Activated T-helper 1 cell treated with anti-CD3 and anti-CD28 coated beads, Interleukin-12 subunit alpha, Interleukin-12 subunit beta, Interleukin-2, Interleukin-4 antibody, amounts not matched to agents 30 ng/mL and 10 ng/mL and 1 ng/mL, durations not matched to agents 14 hours and 24 hours and 36 hours (primary cell): ENCODE measurements at places on chromosomes 2 and 18.

DNA sequence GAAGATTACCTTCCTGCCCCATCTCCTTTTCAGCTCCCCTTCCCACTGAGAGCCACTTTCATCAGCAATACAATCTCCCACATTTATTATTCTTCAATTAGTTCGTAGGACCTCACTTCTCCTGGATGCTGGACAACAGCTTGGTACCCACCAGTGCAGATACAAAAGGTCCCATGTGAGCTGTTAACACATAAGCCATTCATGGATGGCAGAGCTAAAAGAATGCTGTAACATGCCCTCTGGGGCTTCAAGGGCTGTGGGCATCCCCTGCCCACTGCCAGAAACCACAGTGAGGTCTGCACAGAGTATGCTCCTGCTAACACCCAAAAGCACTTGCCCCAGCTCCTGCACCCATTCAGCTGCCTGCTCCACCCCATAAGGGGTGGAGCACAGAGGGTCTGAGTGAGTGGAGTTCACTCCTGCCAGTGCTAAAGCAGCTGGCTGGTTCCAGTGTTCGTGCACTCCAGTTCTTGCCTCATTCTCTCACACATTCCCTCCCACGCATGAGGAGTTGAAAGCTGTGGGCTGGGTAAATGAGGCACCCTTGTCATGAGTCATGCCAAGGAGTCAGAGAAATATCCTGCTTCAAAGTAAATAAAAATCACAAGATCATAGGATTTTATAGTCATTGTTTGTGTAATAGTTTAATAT lies 305.9 kb upstream of the TMEFF2 start:
- DNase-seq, result no peak

DNA sequence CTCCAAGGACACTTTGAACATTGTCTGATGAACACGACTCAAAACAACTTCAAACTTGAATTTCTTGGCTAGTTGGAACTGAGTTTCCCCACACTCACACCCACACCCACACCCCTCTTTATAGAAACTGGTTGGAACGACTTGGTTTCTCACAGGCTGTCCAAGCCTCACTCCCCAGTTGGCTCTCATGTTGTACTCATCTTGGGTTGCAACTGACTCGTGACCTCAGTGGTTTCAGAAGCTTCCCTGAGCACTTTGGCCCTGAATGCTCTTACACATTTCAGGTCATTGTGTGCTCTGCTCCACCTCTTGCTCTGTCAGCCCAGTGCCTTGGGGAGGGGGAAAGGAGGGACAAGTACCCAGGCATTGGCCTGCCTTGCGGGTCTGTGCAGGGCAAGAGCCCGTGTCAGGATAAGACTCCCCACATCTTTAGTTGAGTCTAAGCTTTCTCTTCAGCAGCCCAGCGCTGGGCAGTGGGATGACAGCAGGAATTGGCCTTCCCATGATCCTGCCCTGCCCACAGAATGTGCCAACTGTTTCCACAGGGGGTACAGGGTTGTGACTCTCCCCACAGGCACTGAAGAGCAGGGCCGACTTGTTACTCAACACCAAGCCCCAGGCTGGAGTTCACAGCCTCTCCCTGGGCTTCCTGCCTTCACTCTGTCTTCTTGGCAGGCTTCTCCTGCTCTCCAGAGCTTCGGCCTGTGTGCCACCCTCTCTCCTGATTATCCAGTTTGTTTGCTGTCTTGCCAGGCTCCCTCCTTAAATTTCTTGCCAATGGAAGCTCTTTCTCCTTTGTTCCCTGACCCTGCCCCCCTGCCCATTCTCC lies 104.6 kb downstream of the RTN4 start:
- no peak for DNase-seq

- DNase-seq, result peak; percentile 42
Measured at GRCh38 chr2:23351388-23352141, 33.4 kb upstream of the KLHL29 start.

GRCh38 chr2:185372188-185372587 lies 366.4 kb upstream of the FSIP2 start:
- DNase-seq, result no peak

DNA sequence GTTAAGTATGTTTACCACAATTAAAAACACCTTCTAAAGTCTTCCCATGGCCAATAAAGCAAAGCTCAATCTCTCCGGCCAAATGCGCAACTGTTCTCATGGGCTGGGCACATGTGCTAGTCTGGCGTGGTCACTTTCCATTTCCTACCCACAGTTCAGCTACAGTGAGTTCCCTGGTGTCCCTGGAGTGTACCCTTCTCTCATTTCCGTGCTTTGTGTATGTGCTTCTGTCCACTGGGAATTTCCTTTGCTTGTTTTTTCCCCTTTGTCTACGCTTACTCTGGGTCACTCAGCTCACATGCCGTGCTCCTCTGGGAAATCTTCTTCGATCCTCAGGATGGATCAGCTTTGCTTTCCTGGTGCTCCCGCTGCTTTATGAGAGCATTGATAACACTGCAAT lies 69.6 kb upstream of the GYPC start:
- DNase-seq, result no peak
